NCI-H146 (cell line): ENCODE measurements at places on chromosomes 5 and 9.

GRCh38 chr9:8651846-8652215 lies 852.3 kb upstream of the DMAC1 start:
- DNase-seq = peak; percentile 14

DNA sequence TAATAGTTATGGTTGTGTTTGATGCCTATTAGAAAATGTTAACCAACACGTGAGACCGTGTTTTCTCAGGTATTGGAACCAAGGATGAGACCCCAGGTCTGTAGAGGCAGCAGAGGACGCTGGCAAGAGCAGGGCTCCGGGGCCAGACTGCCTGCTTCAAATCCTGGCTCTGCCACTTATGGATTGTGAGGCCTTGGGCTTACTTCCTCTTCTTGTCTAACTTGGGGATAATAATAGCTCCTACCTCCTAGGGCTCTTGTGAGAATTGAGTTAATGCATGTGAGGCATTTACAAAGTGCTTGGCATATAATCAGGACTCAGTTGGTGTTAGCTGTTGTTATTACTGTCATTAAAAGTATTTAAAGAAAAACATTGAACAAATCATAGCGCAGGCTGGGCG lies 85.5 kb upstream of the PITX1 start:
- no peak for DNase-seq

- DNase-seq = no peak
Observed at GRCh38 chr5:61052882-61053281, 107.9 kb downstream of the NDUFAF2 start.

- no peak for DNase-seq
Observed at GRCh38 chr9:105330755-105331154, 86.3 kb downstream of the SLC44A1 start.

DNA sequence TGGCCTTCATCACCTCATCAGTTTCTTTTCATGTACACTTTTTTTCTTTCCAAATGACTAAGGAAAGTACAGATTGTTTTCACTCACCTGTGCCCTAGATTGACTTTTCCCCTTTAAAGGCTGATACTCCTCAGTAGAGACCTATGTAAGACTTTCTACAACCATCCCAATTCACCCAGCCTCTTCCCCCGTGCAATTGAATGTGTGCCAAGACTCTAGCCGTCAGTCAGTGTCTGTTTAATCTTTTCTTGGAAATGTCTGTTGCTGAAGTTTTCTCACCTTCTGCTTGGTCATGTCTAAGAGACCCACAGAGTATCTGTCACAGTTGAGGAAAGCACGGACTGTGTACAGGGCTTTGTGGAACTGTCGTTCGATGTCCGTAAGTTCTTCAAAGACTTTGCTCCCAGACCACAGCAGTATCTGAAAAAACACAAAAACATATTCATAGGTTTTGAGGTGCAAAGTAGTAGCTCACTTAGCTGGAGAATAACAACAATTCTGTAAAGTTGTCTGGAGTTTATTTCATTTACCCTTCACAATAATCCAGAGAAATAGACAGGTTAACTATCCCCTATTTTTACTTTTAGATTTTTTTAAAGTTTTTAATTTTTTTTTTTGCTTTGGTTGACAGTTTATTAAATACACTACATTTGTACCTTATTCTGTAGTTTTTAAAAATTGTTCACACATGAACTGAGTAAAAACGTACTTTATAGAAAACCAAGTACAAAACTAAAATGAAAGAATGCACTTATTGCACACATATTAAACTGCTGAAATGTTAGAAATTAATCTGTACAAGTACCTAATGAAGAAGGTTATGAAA lies 13.6 kb downstream of the PDE6A start:
- no peak for DNase-seq

DNA sequence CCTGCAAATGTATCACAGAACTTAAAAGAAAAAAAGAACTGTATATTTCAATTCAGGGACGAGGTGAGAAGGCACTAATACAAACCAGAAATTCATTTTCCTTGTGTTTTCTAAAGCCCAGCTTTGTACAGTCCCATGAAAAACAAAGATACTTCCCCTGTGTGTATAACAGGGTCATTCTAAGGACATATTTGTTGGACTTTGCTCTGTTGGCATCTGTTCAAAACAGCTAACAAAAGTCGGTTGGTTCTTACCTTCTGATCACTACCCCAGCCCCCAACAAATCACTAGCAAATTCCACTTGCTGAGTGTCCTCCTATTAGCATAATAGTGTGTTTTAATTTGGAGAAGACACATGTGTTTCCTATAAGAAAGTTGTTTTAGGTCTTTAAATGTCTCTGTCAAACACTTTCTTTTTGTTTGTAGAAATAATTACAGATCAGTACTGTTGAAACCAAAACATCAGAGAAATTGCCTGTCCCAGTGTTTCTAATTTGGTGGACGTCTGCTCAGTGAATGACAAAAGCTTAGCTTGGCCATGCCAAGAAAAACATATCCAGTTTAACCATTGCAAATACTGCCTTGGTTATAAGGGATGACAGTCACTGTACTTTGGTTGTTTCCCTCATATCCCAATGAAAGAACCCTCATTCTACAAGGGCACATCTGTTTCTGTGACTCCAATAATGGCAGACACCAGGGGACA lies 480.5 kb downstream of the EBF1 start:
- no peak for DNase-seq

DNA sequence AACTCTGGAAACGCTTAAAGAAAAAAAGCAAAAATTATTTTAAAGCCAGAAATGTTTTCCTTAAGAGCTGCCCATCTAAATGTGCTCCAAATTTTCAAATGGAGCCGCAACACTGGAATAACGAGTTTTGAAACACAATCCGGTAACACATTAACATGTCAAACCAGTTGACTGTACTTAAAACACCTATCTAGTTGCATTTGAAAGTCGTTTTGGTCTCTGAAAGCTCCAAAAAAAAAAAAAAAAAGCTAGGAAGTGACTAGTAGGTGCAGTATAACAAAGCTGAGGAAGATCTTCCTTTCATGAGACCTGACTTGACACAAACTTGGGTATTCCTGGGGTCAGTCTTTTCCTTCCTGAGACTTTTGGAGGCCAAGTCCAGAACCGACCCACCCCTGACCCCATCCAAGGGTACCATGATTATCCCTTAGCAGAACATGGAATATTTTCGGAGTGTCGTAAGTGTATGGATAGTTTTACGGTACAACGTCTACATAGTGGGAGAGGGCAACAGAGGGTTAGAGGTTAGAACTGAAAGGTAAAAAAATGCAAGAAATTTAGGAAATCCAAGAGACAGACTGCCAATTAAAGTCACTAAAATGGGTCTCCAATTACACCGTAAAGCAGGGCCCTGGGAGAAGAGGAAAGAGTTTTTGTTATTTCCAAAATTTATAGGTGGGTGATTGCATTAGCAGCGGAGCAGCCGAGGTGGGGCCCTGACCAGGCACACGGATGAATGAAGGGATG lies 812 bp downstream of the CETN3 start:
- DNase-seq = peak; percentile 45

DNA sequence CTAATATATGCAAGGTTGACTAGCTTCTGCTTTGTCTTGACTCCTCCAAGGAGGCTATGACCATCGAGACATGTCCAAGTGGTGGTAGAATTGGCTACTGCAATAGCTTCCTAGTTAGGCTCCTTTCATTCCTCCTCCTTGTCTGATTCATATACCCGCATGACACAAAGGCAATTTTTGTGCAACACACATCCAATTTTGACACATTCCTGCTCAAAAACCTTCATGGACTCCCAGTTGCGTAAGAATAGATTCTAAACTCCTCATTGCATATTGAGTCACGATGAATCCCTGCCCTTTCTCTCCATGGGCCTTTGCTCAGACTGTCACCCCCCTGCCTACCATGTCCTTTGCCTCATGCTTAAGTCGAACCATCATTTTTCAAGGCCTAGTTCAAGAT lies 344.5 kb downstream of the ACTL7B start:
- no peak for DNase-seq

GRCh38 chr9:6665628-6666027 lies 20.1 kb upstream of the GLDC start:
- no peak for DNase-seq

DNA sequence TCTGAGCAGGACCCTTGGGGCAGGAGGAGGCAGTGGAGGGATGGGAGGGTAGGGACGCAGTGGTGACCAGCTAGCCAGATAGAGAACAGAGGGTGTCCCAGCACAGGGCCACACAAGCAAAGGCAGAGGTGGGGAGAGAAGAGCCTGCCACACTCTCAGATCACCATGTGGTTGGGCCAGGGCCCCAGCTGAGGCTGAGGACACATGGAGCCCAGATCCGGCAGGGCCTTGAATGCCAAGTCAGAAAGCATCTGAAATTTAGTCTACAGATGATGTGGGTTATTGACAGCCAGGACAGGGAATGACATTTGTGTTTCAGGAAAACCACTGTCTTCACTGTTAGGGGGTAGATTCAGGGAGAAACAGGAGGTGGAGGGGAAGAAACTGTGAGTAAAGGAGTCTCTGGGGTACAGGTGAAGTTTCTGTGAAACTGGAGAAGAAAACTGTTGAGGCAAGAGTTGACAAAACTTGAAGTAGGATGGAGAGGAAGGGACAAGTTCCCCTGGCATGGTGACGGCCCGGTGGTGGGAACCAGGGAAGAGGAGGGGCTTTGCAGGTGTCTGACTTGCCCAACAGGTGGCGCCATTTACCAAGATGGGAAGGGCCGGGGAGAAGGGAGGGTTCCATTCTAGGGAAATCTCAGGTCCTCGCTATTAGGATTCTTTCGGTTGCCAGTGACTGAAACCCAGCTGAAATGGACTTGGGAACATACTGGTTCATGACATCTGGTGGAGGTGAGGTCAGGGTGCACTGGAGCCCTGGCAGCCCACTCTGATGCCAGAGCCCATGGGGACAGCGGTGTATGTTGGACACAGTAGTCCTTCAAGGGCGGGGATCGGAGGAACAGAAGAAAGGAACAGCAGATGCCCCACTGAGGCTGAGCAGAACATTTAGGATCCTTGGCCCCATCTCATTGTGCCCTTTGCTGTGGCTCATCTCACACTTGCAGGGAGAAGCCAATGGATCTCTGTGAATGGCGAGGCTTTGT lies 100.1 kb downstream of the KCNIP1 start:
- DNase-seq = peak; percentile 19

GRCh38 chr9:109771087-109771486 lies 8.9 kb upstream of the PALM2AKAP2 start:
- DNase-seq = no peak

GRCh38 chr5:148452499-148453193 lies 68.9 kb downstream of the FBXO38 start:
- no peak for DNase-seq

- DNase-seq = no peak
Observed at GRCh38 chr5:147629196-147629595, 119.3 kb upstream of the DPYSL3 start.
